ENCODE measurements at places on chromosomes 13 and 19.

DNA sequence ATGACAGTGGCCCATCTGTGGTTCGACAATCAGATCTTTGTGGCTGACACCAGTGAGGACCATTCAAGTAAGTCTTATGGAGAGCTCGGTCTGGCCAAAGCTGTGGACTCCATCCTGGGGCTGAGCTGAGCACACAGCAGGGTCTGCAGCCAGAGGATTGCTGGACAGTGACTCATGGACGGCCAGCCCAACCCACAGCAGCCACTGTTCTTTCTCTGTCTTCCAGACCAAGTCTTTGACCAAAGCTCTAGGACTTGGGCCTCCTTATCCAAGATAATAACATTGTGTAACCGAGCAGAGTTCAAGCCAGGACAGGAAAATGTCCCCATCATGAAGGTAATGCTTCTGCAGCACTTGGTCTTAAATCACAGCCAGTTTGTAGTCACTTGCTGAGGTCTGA, 12.4 kb downstream of the ATP12A start:
- DNase-seq: no peak

- DNase-seq: no peak
Measured at GRCh38 chr13:65892859-65893258, 1337.3 kb downstream of the PCDH9 start.

DNA sequence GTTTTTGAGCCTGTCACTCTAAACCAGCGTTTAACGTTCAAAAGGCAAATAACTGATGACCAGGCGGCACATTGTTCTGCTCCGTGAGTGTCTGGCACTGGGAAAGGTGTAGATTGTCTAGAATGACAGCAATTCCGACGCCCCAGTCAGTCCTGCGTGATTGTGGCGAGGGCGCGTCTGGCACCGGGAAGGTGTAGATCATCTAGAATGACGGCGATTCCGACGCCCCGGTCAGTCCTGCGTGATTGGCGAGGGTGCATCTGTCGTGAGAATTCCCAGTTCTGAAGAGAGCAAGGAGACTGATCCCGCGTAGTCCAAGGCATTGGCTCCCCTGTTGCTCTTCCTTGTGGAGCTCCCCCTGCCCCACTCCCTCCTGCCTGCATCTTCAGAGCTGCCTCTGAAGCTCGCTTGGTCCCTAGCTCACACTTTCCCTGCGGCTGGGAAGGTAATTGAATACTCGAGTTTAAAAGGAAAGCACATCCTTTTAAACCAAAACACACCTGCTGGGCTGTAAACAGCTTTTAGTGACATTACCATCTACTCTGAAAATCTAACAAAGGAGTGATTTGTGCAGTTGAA, 26.1 kb upstream of the NDUFS7 start:
- DNase-seq: no peak

GRCh38 chr19:1147934-1148549, 26.0 kb downstream of the SBNO2 start:
- DNase-seq: no peak

DNA sequence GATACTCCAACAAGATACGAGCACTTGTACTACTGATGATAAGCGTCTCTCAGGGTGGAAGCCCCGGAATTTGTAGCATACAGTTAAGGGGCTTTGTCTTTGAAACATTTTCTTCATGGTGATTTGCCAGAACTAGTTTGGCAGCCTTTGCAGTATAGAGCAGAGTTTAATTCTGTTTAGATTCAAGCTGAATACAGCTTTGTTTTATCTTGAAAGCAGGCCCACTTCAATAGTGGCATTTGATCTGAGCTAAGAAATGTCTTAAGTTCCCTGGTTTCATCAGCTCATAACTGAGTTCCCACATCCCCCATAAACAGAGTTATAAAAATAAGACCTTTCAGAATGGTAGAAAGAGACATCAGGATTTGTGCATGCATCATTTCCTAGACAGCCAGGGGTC, 125.9 kb downstream of the MIPEP start:
- no peak for DNase-seq

- DNase-seq: no peak
Measured at GRCh38 chr19:21101521-21102242, 19.7 kb downstream of the ZNF714 start.

DNA sequence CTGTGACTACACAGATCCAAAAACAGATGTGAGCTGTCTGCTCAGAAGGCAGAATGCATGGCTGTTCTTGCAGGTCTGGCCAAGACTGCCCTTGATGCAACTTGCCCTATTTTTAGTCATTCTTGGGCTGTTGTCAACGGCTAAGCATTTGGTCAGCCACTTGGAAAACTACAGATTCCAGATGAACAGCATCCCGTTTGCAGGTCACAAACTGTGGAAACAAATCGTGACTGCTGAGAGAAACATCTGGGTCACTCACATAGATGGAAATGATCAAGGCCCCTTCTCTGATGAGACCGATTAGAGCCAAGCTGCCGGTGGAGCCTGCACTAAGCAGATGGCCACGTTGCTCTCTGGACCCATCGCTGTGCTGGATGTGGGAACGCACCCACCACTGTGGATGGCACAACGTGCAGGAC, 15.4 kb upstream of the METTL21C start:
- DNase-seq: no peak

DNA sequence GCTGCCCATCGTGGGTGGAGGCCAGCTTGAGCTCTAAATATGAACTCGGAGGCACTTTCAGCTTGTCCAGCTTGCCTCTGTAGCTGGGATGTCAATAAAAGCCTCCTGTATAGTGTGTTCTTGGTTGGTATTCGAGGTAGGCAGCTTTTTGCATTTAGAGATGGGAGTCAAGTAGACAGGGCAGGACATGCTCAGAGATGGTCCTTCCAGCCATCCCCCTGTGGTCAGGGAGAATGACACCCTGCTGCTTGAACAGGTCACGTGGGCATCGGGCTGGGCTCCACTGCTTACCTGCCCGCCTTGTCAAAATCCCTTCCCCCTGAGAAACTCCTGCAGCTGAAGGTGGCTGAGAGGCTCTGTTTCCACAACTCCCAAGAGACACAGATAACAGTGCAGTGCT, 302.5 kb downstream of the ZNF536 start:
- DNase-seq: no peak

GRCh38 chr19:15680478-15681322, 7.8 kb downstream of the CYP4F12 start:
- DNase-seq: no peak

- DNase-seq: peak; percentile 23
Measured at GRCh38 chr19:55452749-55453346, 8.6 kb downstream of the ISOC2 start.

DNA sequence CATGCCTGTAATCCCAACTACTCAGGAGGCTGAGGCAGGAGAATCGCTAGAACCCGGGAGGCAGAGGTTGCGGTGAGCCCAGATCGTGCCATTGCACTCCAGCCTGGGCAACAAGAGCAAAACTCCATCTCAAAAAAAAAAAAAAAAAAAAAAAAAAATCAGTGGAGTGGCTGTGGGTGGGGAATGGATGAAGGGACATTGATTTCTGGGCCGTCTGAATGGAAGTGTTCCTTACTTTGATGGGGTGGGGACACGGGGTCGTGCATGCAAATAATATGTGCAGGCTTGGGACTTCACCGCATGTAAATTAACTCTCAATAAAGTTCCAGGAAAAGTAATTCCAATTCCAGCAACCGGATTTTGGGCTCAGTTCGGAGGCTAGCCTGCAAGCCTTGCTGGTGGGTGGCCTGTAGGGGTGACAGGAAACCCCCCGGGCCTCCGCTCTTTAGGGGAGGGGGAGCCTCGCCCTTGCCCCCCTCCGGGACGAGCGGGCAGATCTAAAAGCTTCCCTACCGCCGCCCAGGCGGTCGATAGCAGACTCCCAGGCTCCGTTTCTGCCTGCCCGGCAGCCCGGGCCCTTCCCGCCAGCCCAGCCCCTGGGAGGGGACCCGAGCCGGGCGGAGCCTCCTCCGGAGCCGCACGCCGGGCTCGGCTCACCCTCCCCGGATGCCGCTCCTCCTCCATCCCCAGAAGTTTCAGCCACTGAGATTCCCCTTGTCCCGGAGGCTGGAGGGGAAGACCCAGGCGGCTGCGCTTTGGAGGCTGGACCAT, 48.0 kb upstream of the ADGRE5 start:
- no peak for DNase-seq

DNA sequence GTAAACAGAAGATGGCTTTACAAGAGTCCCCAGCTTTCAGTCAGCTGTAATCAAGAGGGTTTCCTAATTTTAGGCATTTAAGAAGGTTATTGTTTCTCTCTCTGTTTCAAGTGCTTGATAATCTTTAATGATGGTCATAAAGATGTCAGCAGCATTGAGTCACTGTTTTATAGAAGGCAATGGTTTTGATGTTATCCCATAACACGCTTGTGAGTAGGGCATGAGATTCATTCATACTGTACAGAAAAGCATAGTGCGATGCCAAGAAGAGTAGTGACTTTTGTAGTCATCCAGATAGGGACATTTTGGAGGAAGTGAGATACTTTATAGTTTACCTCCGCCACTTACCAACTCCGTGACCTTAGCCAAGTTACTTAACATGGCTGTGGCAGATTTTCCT, 364.2 kb upstream of the SLC10A2 start:
- DNase-seq: no peak

GRCh38 chr13:113996081-113996911, 22.4 kb upstream of the C13orf46 start:
- no peak for DNase-seq

- DNase-seq: no peak
Measured at GRCh38 chr13:39336207-39336606, 266.8 kb downstream of the LHFPL6 start.

- no peak for DNase-seq
Measured at GRCh38 chr19:44609219-44609618, 4.1 kb upstream of the IGSF23 start.

GRCh38 chr13:98842070-98842469, 89.6 kb upstream of the SLC15A1 start:
- no peak for DNase-seq

GRCh38 chr13:21522847-21523246, 63.7 kb upstream of the ZDHHC20 start:
- no peak for DNase-seq

DNA sequence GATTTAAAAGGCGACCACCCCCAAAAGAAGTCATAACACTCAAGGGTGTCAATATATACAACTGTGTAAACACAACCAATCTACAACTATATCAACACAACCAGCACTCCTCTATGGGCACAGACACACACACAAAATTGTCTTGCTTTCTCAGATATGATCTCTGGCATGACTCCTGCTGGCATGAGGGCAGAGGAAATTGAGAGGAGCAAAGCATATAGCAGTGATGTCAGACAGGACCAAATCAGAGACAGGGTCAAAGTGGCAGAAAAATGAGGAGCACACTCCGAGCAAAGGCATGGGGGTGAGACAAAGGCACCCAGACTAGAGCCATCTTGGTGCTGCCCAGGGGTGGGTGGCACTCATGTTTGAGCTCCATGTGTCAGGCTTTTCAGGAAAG, 9.6 kb downstream of the IRGQ start:
- no peak for DNase-seq

DNA sequence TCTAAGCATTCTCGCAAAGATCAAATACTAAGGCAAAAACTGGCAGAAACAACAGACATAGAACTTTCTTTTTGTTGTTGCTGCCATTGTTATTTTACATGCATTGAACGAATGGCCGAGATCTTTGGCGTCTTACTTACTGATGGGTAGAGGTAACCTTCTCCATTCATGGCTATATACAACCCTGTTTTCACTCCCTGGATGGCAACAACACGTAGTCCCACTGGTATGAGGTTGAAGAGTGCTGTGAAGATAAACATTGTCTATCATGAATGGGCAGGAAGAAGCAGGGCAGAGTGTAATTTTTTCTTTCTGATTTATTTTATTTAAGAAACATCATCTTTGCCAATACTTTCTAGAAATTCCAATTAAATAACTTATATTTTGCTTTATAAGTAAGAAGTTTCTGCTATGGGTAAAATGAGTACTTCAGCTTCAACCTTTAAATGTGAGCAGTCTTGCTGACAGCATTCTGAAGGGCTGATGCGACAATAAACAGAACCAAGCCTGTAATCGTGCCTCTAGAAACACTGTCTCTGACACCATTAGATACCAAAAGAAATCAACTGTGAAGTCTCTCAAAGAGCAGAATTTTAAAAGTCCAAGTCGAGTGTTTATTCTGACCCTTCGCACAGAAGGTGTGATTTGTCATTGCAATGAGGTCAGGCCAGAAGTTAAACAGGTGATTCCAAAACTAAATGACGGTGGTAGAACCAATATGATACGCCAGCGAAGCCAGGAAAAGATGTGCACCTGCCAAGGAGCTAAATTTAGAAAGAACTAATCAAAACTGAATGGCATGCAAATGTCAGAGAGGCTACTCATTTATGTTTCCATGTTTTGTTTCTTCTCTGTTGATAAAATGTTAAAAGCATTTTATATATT, 416.4 kb downstream of the ITGBL1 start:
- DNase-seq: no peak

- no peak for DNase-seq
Measured at GRCh38 chr19:57675881-57676280, 5.9 kb upstream of the ZNF551 start.

DNA sequence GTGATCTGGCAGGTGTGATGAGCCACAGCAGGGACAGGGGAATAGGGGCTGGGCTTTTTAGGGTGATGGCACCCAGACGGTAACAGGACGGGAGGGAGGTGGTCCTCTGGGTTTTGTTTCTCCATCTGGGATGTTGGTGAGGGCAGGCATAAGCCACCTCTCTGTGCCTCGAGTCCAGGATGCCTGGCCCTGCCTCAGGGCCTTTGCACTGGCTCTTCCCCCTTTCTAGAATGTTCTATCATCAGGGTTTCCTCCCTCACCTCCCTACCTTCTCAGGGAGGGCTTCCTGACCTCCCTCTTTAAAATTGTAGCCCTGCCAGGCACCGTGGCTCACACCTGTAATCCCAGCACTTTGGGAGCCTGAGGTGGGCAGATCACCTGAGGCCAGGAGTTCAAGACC, 6.6 kb downstream of the CERS4 start:
- DNase-seq: no peak

DNA sequence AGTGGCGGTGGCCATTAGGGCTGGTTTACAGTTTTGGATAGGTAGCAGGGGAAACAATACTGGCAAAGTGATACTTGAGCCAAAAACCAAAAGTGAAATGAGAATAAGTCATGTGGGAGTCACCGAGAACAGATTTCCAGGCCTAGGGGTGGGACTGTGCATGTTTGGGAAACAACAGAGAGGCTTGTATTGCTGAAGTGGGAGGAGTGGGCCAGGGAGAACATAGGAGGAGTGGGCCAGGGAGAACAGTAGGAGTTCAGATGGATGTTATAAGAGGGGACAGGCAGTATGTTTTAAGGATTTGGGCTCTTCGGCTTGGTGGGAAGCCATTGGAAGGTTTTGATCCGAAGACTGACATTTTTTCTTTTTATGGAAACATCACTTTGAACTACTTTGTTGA, 35.5 kb downstream of the AKAP11 start:
- no peak for DNase-seq

DNA sequence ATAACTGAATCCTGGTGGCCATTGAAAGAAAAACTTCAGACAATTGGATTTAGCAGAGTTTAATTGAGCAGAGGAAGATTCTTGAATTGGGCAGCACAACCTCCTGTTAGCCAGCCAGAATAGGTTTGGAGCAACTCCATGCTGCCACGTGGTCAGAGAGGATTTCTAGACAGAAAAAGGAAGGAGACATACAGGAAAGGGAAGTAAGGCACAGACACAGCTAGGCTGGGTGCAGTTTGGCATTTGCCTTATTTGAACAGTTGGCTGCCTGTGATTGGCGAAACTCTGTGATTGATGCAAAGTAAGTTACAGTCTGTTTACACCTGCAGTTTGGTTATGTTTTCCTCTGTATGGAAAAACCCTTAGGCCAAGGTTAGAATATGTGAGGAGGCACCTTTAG, 85.8 kb upstream of the SPATA13 start:
- no peak for DNase-seq

GRCh38 chr13:26112843-26113242, 61.0 kb upstream of the SHISA2 start:
- DNase-seq: no peak

Data from CD4-positive, alpha-beta memory T cell (primary cell).